Activated naive CD4-positive, alpha-beta T cell treated with anti-CD3 and anti-CD28 coated beads, Interleukin-2, amount 50 U/mL, for 16 hours (primary cell): ENCODE measurements at places on chromosomes 2 and 18.
A peak's percentile ranks its signal among the peaks of the same experiment; 100 is the strongest.

DNA sequence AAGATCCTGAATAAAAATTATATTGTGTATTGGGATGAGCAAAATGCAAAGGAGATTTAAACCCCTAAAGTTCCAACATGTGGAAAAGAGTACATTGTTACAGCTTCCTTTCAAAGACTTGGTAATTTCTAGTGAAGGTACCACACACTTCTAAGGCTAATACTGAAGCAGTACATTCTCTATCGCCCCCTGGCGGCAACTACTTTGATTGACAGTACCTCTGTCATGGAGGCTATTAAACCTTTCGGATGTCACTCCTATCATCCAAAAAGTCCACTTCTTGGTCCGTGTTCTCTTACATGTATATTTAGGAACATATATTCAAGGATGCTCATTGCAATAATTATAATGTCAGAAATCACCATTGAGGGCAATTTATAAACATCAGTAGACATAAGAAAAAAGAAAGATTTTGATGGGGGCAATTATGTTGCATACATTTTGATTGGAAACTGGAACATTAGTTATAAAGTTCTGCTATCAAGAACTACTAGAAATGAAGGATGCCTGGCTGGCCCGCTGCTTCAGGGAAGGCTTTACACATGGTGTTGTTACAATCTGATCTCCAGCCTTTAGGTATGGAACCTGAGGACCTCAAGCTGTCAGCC is 601.6 kb downstream of the CPS1 start:
- peak; percentile 65 for DNase-seq

DNA sequence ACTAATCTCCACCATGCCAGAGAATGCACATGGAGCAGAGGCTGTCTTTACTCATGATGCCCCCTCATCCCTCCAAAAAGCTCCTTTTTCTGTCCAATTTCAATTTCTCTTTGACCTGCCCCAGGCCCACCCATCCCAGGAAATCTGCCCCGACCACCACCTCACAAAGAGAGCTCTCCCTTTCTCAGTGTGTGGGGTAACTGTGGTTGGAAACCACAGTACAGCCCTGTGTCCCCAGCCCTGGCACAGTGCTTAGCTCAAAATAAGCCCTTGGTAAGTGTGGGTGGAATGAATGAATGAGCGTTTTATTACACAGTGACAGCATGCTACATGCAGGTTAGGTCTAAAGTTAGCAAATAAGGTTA is 43.7 kb upstream of the CAB39 start:
- DNase-seq: no peak

DNA sequence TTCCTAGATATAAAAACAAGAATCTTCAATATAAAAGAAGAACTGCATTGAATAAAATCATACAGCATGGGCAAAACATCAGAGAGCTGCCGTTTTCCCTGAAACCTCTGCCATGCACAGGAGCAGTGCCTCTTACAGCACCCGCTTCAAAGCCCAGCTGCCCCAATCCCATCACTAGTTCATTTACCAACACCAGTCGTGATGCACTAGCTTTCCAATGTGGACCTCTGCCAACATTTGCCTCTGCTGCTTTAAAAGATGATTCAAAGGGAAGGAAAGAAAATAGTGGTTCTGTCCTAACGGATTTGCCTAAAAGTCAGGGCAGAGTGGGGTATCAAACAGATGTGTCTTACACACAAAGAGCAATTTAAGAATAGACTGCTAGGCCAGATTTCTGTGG is 43.4 kb upstream of the AP1S3 start:
- no peak for DNase-seq

GRCh38 chr2:55962915-55963314 is 39.3 kb upstream of the EFEMP1 start:
- DNase-seq: no peak

DNA sequence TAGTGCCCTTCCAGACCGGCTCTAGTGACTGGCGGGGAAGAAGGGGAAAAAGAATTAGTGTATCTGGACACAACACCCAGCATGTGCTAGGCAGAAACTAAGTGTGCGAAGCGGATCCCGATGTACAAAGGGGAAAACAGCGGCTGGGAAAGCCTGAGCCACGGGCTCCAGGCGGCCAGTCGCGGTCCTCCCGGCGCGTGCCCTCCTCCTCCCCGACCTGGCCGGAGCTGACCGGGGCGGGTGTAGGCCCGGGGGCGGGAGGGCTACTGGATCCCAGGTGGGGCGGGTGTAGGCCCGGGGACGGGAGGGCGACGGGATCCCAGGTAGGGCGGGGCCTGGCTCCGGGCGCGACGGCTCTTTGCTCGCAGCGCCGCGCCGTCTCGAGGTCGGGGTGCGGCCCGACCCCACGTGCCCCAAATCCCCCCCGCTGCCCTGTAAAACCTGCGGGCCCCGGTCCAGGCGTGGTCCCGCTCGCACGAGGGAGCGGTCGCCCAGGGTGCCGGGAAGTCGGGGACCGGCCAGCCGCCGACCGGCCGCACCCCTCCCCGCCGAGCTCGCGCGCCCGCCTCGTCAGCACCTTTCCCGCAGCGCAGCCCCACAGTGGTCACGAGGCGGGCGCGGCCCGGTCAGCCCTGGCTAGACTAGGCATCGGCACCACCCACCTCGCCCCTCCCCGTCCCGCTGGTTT is 48.8 kb downstream of the C2orf42 start:
- DNase-seq: peak; percentile 65

- no peak for DNase-seq
Observed at GRCh38 chr18:47968721-47969120, 38.3 kb upstream of the SMAD2 start.

- no peak for DNase-seq
Observed at GRCh38 chr2:46320141-46320567, 22.9 kb downstream of the EPAS1 start.

DNA sequence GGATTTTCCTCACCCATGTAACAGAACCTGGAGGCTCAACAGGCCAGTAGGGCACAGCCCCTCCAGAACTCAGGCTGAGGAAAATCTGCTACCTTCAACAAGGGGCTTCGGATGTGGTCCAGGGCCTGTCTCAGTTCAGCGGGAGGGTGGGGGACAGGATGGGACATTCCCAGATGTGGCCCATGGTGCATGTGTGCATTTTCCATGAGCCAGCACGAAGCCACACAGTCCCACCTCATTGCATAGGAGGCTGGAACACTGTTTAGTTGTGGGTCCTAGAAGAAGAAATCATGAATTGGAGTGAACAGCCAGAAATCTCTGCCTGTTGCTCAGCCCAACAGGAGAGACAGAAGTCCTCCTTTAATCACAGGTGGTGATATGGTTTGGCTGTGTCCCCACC is 469.6 kb upstream of the MYT1L start:
- DNase-seq: no peak

- DNase-seq: peak; percentile 19
Observed at GRCh38 chr2:172226244-172227061, 123.8 kb upstream of the DLX2 start.

- no peak for DNase-seq
Observed at GRCh38 chr2:26355038-26355995, 8.7 kb upstream of the ADGRF3 start.

GRCh38 chr2:105309147-105309545 is 20.4 kb downstream of the TGFBRAP1 start:
- DNase-seq: no peak

GRCh38 chr2:26255759-26256384 is 11.1 kb downstream of the HADHB start:
- no peak for DNase-seq

DNA sequence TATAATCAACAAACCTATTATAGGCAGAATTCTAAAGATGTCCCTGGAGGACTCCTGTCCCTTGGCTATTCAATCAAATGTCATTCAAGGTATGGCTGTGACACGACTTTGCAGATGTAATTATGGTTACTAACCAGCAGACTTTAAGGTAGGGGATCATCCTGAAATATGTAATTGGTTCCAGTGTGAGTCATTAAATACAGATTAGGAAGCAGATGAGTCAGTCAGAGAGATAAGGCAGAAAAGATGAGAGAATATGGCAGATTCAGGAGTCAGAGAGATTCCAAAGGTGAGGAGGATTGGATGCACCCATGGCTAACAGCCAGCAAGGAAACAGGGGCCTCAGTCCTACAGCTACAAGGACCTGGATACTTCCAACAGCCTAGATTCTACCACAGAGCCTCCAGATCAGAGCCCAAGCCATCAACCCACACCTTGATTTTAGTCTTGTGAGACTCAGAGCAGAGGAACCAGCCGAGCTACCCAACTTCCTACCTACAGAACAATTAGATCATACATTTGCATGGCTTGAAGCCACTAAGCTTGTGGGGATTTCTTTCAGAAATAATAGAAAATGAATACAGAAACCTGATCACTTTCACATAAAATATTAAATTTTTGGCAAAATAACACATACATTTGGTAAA is 11.2 kb upstream of the PROM2 start:
- DNase-seq: no peak

DNA sequence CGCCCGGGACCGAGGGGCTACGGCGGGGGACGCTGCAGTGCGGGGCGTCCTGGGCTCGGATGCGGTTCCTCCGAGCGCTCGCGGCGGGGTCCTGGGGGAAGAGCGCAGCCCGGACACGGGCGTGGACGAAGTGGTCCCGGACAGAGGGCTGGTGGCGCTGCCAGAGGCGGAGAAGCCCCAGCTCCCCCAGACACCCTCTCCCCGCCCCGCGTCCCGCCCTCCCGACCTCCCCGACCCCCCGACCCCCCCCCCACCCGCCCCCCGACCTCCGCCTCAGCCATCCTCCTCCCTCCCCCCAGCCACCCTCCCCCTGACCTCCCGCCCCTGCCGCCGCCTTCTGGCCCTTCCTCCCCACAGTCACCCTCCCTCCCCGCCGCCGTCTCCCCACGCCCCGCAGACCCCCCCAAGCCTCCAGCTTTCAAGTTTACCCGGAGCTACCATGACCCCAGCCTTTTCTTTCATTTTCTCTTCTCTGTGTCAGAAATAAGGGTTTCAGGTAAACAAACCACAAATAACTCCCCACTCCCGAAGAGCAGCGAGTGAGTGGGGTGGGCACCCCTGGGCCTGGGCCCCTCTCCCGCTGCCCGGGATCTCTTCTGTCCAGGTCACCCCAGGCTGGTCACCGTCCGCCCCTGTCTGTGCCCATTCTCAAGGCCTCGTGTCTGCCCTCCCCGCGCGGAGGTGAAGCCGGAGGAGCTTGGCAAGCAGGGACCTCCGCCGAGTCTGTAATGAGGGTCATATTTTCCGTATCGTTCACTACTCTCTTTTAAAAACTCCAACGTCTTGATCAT is 5.1 kb downstream of the NFATC1 start:
- peak; percentile 71 for DNase-seq
